Eye (tissue), 1 donor: ENCODE measurements at places on chromosomes 7 and 10.

DNA sequence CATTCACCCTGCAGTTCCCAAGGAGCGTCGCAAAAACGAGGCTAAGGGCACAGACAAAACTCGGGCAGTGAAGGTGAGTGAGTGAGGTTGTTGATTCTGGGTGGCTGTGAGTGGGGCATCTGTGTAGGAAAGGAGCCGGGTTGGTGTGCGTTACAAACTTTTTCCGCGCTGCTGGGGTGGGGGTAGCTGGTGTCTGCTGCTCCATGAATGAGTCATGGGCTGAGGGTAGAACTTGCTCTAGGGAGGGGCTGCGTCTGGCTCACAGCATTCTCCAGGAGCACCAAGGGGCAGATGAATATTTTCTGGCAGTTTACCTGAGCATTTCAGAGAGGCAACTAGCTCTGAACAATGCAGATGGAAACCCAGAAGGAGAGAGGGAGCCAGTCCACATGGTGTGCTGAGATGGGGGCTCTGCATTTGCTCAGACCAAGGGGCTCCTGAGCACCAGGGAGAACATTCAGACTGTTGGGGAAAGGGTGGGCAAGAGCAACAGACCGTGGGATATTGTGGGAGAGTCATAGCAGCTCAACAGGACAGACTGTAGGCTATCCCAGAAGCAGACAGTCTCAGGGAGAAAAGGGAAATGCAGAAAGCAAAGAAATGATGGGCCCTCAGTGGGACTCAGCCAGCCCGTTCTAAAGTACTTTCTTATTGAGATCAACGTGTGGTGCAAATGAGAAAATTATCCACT lies 18.8 kb downstream of the NOBOX start:
- DNase-seq: no peak

- DNase-seq: no peak
Measured at GRCh38 chr10:79244068-79244442, 103.2 kb upstream of the PPIF start.

DNA sequence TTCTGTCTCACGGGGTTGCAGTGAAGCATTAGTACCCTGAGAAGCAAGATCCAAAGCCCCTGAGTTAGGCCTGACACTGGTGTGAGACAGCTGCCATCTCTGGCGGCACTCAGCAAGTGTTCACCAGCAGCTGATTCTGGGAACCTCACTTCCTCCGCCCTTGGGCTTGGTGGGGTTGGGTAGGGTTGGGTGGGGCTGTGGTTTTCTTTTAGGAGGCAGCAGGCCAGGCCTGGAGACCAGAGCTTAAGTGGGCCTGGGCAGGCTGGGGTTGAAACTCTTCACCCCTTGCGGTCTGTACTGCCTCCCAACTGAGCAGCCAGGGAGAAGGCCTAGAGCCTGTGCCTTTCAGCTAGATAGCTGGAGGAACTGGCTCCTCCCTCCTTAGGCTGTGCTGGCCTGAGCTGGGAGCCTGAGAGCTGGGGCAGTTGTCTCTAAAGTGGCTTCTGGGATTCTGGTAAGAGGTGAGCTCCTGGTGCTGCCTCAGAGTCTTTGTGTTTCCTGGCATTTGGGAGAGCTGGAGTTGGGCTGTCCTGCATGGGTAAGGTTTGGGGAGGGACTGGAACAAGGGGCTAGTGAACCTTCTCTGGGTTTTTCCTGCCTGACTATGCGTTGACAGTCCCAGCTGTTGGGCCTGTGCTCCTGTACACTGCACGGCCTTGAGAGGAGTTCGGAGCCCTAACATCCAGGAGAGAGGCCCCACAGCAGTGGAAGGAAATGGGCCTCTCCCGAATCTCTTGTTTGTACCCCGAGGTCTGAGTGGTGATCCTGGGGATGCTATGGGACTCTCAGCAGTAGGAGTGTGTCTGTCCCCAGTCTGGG lies 5.1 kb downstream of the TSPAN14 start:
- peak; percentile 58 for DNase-seq

DNA sequence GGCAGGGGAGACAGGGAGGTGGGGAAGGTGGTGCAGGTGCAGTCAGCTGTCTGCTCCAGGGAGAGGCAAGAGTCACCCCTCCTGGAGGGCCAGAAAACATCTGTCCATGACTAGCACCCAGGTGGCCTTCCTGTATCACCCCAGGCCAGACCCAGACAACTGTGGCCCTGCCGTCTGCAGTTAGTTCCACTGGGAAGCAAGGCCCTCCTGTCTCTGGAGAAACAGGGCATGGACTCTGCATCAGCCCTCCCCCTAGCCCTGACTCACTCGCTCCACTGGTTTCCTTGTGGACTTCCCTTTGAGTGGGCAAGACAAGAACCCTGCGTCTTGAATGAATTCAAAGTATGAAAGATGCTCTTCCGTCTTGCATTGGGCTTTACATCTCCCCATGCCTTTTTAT lies 12.6 kb downstream of the TBATA start:
- no peak for DNase-seq

- DNase-seq: peak; percentile 68
Measured at GRCh38 chr7:2760098-2760889, 72.3 kb downstream of the AMZ1 start.
